Stimulated activated CD4-positive, alpha-beta T cell treated with anti-CD3 and anti-CD28 coated beads, Interleukin-15, amount 100 ng/mL, for 1 hour (primary cell): ENCODE measurements at places on chromosomes 2 and 18.

DNA sequence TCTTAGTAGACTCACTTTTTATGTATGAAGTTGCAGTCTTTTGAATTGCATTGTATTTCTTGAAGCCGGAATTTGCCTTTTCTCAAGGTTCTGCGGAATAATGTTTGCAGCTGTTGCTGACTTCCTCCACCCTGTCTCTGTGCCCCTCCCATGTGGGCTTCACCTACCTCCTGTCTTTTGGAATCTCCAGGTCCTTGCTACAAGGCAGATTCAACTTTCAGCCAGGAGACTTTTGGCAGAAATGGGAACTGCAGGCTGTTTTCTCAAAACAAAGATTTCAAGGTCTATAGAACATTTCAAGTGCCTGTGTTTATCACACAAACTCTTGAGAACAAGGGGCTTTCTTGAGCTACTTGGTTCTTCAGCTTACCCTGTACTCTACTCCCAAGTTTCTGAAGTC lies 25.6 kb downstream of the ZNF236 start:
- no peak for DNase-seq

- no peak for DNase-seq
Measured at GRCh38 chr2:175435012-175435411, 253.5 kb upstream of the ATP5MC3 start.

DNA sequence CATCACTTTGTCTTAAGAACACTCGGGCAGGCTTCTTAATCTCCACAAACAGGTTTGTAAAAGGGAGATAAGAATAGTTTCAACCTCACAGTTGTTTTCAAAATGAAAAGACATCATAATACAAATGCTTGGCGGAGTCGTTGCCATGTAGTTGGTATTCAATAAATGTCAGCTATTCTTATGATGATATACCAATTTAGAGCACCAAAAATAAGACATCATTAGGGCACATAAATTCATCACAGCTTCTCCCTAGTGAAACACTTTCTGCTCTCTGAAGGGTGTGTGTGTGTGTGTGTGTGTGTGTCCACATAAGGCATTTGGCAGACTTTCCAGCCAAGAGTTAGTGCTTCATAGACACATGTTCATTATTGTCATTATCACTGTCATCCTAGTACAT lies 10.8 kb downstream of the TMEM182 start:
- no peak for DNase-seq

DNA sequence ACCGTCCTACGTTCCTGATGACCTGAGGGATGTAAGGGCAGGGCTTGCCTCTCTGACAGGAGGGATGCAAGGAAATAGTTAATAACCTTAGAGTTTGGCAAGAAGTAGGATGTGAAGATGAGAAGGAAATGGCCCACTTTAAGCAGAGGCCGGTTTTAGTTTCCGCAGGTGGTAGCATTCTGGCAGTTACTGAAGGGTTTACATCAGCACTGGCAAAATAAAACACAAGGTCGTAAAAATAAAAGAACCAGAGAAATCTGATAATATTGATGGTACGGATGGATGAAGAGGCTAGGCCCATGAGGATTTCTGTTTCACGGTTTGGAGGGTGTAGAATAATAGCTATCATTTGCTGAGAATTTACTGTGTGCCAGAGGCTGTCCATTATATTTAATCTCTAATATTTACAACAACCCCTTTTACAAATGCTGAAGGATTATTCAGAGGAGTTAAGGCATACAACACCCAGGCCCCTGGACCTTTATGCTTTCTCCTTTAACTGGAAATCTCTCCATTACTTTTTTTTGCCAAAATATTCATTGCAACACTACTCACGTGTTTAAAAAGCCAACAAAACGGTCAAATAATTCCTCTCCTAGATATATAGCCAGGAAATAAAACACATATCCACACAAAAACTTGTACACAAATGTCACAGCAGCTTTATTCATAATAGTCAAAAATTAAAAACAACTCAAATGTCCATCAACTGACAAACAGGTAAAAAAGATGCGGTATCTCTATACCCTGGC lies 28.5 kb downstream of the DAPL1 start:
- DNase-seq, result no peak

DNA sequence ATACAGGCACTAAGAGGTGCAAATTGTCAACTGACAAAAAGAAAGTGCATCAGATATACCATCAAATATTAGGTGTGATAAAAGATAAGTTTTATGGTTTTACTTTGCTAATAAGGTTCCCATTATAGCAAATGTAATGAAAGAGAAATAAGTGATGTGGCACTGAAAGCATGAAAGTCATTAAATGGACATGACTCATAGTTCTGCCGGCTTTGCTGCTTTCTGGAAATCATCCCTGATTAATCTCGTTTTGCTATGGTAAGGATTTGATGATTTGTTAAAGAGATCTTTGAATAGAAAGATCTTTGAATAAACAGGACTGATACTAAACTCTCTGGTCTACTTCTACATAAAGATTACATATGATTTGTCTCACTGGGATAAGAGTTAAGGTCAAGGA lies 72.7 kb downstream of the CLIP4 start:
- DNase-seq, result no peak

- no peak for DNase-seq
Measured at GRCh38 chr18:61972389-61973264, 79.8 kb upstream of the RNF152 start.

DNA sequence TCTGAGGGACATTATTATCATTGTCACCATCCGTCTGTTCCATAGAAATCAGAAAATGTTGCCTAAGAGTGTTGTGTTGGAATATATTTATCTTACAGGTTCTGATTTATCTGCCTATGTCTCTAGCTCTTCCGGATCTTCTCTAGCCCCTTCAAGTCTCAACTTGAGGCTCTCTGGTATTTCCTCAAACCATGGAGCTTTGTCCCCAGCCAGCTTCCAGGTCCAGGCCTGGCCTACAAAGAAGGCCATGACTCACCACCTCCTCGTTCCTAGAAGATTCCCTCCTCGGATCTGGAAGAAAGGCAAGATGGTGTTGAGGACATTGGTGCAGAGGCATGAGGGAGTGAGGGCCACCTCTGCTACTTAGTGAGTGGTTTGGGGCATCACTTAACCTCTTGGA lies 122.1 kb upstream of the TRIB2 start:
- DNase-seq, result no peak

DNA sequence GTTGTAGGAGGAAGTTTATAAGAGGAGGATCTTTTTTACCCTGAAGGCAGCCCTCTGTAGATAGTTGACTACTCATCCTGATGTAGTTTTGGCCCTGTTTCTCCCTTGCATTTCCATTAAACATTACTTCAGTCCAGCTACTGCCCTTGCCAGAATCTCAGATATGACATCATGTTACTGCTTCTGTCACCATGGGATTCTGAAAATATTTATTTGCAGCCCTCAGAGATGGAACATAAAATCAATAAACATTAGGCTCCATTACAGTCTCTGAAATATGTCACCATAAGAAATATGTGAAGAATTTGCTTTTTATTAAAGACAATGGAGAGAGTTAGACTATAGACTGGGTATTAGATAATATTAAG lies 68.7 kb upstream of the STK39 start:
- DNase-seq, result no peak
